Kasumi-1 (cell line): ENCODE measurements at places on chromosomes 2 and 18.

DNA sequence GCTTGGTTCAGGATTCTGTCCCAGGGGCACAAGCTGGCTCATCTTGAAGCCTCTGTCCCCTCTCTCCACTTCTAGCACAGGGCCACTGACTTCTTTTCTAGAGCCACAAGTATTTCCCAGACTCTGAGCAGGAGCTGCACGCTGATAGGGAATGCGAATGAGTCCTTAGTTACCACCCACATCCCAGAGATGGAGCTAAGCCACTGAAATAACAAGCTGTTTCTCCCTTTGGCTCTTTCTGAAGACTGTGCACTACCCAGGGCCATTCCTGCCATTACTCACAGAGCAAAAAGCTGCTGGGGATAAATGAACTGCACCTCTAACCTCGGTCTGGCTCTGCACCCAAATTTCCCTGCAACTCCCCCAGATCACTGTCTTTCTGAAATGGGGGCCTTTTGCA lies 70.6 kb downstream of the TSN start:
- DNase-seq = no peak

- no peak for DNase-seq
Observed at GRCh38 chr2:157875641-157876065, 477 bp downstream of the ACVR1 start.

- no peak for DNase-seq
Observed at GRCh38 chr2:7681881-7682461, 764.8 kb downstream of the RNF144A start.

- DNase-seq = no peak
Observed at GRCh38 chr2:118386641-118387302, 298.5 kb downstream of the INSIG2 start.

- no peak for DNase-seq
Observed at GRCh38 chr2:46298522-46299353, 1.5 kb downstream of the EPAS1 start.

DNA sequence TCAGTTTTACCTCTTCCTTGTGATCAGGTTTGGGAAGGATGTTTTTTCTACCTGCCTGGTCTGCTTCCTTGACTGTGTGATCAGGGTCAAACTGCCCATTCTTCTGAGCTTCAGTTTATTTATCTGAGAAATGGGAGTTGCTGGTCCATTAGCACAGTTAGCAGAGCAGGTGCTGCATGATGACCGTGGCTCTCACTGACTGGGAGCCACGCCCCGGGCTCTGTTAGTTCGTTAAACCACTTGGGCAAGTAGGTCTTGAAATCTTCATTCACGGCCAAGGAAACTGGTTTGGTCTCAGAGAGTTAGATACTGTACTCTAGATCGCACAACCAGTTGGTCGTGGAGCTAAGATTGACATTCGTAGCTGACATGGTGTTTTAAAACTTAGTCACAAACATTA lies 41.7 kb downstream of the INPP5D start:
- no peak for DNase-seq

- peak; percentile 43 for DNase-seq
Observed at GRCh38 chr2:103991591-103991990, 862.3 kb upstream of the POU3F3 start.
